ENCODE measurements at places on chromosomes 6 and 20. TPM values are rescaled to one million over a fixed set of nuclear protein-coding genes. Genes with fewer than 3 reads are reported as not detected.

RBPJL gene
- total RNA-seq: not detected

TAGAP gene
- total RNA-seq: not detected

RAET1G gene
- 7.7 TPM for total RNA-seq

CDSN gene
- total RNA-seq: not detected

PTK7 gene
- 4.1 TPM for total RNA-seq

MUCL3 gene
- total RNA-seq: 0.08 TPM

All from A549 treated with ZK216348 at 1 μM for 4 hours (cell line).